ENCODE measurements at places on chromosomes 12 and 14. TPM values are rescaled to one million over a fixed set of nuclear protein-coding genes. Genes with fewer than 3 reads are reported as not detected.

PRIMA1 gene
- total RNA-seq: not detected

GRCh38 chr12:112716099-112717093, 75.2 kb upstream of the RPH3A start:
- no peak for DNase-seq

GRCh38 chr14:51157012-51157411, 62.1 kb upstream of the TRIM9 start:
- DNase-seq: peak; percentile 75

DNA sequence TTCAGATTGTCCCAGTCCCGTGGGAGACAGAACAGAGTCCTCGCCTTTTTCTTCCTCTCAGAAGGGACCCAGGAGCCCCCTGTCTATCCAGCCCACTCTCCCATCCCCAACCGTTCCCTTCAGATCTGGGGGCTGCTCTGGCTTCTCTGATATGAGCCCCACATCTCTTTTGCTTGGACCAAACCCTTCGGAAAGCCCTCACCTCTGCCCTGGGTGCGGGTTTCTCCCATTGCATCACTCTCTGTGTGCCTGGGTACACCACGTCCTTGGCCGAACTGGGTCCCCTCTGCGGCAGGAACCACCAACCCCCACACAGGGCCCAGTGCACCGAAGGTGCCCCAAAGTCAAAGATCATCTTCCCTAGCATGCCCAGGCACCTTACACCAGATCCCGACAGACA, 87.8 kb downstream of the DICER1 start:
- DNase-seq: no peak

TCL1A gene
- total RNA-seq: not detected

GRCh38 chr12:94380507-94380906, 79.2 kb downstream of the CEP83 start:
- DNase-seq: peak; percentile 5

GRCh38 chr12:74646831-74647230, 109.2 kb downstream of the ATXN7L3B start:
- DNase-seq: peak; percentile 48

PRICKLE1 gene
- total RNA-seq: 16.2 TPM

GRCh38 chr14:31124197-31124596, 83.4 kb downstream of the HECTD1 start:
- no peak for DNase-seq

C12orf60 gene
- total RNA-seq: 0.47 TPM

DNA sequence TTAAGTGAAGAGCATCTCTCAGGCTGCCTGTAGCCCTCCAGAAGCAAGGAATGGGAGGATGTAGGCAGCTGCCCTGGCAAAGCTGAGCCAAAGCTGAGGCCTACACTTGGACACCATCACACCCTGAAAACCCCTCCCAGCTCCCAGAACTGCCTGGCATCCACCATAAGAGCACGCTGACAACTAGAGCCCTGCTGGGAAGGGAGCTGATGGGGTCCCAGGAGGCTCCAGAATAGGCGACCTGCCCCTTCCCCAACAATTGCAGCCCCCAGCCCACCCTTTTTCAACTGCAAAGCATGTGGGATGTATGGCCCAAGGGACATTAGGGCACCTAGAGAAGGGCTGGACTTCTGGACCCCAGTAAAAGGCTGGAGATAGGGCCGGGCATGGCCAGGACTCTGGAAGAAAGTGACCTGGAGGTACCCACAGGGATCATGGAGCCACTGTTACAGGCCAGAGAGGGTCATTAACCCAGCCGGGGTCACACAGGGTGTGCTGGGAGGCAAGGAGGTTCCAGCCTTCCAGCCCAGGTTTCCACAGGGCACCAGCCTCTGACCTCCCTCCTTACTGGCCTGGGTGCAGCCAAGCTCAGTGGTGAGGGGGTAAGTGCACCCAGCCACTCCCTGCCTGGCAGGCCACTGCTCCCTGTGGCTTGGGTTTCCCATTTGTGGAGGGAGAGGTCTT, 27.8 kb downstream of the FAM222A start:
- no peak for DNase-seq

CIROP gene
- total RNA-seq: not detected

- DNase-seq: no peak
These were observed 113.4 kb downstream of the NT5DC3 start for GRCh38 chr12:103727638-103728037.

GRCh38 chr12:93166541-93167307, 211.0 kb upstream of the NUDT4 start:
- no peak for DNase-seq

- no peak for DNase-seq
These were observed 131.9 kb upstream of the CPM start for GRCh38 chr12:69064734-69065443.

DNA sequence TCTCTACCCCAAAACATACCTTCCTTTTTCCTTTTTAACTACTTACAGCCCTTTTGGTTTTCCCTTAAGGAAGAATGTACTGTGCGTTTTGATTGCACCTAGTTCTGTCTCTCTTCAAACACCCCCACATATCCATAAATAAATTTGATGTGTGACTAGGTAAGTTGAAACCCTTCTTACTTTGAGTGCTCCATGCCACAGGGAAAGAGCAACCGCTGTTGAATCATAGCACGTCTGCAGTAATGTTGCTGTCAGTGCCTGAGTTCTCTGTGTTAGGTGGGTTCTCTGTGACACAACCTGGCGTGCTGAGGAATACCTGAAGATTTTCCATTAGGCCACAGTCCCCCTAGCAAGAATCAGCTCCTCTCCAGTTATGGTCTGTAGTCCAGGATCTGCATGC, 102.1 kb downstream of the FIGNL2 start:
- DNase-seq: no peak

GRCh38 chr14:78327426-78328221, 157.5 kb downstream of the NRXN3 start:
- DNase-seq: no peak

OGFOD2 gene
- 35.6 TPM for total RNA-seq

OXA1L gene
- total RNA-seq: 146 TPM

DNA sequence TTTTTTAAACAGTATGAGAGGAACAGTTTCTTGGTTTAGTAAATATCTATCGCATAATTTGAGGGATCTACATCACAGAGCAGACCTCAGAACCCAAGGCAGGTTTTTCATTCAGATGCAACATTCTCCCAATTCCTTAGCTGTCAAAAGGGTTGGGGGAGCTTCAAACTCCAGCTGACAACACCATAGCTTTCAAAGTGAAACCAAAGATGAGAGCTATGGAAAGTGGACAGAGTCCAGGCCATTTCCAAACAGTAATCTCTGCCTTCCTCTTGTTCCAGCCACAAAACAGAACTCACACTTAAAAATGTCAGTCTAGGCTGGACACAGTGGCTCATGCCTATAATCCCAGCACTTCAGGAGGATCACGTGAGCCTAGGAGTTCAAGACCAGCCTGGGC, 87.8 kb downstream of the SPRING1 start:
- no peak for DNase-seq

NFATC4 gene
- total RNA-seq: 11.5 TPM

HELB gene
- total RNA-seq: 2.1 TPM

DNA sequence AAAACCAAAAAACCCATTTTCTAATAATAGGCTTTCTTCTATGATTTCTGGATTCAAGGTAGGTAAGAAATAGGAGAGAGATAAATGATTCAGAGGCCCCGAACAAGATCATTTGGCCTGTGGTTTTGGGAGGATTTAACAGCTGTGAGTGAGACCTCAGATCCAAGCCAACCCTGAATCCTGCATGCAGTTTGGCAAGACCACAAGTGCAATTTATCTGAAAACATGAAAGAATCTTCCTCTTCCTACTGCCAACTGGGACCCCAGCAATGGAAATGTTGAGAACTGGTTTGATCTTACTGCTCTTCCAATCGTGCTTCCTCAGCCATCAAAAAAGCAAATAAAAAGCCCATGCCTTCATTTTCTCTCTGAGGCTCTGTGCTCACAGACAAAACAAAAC, 519.7 kb upstream of the TBX3 start:
- peak; percentile 35 for DNase-seq

- DNase-seq: no peak
These were observed 3.4 kb downstream of the KLRB1 start for GRCh38 chr12:9604287-9604686.

LMNTD1 gene
- not detected for total RNA-seq

JPH4 gene
- not detected for total RNA-seq

DNA sequence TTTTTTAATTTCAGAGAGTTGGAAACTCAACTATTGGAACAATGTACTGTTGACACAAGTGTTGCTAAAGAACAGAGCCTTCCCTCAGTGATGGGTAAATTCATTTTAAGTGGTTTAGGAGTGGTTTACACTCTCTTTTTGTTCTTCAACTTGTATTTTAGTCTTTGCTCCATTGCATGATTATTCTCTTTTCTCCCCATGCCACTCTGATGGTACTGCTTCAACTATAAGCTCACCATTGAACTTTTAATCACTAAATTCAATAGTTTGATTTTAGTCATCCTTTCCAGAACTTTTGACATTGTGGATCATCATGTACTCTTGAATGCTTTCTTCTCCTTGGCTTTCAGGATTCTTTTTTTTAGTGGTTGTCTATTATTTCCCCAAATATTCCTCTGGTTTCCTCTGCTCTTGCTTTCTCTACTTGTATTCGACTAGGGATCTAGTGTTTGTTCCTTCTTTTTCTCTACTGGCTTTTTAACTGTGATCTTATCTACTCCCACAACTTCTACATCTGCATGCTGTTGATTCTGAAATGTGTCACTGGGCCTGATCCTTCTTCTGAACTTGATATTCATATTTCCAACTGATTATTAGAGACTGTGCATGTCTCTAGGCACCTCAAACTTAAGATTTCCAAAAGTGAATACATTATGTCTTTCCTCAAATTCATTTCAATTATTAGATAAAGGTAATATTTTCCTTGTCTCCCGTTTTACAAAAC, 15.4 kb downstream of the ACTR10 start:
- no peak for DNase-seq

KRT5 gene
- total RNA-seq: not detected
